ENCODE measurements at places on chromosomes 7 and 10.

DNA sequence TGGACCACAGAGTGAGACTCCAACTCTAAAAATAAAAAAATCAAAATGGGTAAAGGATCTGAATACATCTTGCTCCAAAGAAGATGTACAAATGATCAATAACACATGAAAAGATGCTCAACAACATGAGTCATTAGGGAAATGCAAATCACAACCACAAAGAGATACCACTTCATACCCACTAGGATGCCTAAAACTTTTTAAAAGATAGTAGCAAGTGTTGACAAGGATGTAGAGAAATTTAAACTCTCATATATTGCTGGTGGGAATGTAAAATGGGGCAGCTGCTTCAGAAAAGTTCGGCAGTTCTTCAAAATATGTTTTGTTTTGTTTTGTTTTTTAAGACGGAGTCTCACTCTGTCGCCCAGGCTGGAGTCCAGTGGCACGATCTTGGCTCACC is 45.7 kb upstream of the GTF2IRD1 start:
- DNase-seq = no peak

DNA sequence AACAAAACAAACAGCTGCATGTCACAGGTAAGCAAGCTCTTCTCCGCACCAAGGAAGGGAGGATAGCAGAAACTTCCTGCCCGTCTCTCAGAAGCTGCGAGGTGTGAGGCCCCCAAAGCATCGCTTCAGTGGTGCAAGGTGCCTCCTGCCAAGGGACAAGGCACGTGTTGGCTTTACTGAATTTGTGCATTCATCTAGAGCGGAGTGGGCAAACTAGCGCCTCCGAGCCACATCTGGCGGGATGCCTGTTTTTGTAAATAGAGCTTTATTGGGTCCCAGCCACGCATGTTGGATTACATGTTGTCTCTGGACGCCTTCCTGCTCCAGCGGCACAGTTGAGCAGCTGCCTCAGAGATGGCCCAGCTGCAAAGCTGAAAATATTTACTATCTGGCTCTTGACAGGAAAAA is 27.7 kb downstream of the PHYH start:
- peak; percentile 13 for DNase-seq

DNA sequence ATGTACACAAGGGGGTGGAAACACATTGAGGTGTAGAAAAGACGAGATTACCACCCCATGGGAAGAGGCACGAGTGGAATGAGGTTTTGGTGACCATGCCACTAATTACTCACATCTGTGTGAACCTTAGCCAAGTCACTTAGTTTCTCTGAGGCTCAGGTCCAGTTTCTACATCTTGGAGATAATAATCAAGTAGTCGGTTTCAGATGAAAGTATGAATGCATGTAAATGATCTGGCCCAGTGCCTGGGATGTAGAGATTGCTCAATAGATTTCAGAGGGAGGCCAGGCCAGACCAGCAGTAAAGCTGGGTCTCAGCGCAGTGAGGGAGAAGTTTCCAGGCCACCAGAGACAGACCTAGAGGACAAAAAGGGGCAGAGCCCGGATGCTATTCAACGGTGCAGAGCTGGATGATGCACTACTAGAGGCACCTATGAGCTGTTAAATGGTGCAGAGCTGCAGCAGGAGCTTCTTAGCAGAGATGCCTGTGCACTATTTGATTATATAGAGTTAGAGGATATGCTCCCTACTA is 725.1 kb downstream of the GRID1 start:
- DNase-seq = peak; percentile 35

DNA sequence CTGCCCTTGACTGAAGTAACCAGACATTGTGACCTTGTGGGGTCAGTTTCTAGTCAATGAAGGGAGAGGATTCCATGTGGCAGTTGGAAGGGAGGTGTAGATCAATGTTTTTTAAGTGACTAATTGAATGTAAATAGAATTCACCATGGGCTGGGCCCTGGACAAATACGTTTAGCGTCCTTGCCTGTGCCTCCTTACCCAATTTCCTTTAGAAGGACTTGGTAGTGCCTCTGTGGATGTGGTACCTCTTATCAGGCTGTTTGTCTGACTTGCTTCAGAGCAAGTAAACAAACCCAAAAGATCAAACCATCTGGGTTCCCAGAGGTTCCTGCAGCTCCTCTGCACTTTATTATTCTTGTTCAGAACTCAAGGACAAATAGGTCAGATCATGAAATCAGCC is 4.3 kb upstream of the KAT6B start:
- no peak for DNase-seq

DNA sequence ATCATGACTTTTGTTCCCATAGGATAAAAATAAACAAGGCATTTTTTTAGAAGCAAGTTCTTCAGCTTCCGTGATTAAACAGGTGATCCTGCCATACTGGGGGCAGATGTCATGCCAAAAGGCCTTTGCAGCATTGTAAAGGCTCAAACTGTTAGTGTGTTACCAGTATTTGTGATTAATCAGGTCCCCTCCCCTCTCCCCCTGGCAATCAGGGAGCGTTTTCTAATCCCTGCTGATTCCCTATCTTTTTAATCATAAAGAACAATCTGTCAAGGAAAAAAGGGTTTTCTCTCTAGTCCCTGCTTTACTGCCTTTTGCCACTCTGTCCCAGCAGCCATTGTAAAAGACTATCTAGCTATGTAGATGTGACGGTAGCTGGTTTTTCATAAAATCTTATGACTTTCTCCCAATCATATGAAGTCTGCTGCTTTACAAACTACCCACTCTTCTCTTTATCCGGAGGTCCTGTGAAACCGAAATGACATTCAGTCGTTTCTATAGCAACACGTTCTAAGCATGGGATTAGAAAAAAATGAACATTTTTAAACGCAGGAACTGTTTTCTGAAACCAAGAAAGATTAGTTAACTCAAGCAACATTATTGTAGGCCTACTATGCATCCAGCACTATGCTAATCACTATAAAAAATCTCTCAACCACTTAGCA is 210.9 kb downstream of the RNLS start:
- DNase-seq = no peak

- peak; percentile 78 for DNase-seq
Measured at GRCh38 chr10:131997366-131998049, 15.8 kb upstream of the BNIP3 start.

DNA sequence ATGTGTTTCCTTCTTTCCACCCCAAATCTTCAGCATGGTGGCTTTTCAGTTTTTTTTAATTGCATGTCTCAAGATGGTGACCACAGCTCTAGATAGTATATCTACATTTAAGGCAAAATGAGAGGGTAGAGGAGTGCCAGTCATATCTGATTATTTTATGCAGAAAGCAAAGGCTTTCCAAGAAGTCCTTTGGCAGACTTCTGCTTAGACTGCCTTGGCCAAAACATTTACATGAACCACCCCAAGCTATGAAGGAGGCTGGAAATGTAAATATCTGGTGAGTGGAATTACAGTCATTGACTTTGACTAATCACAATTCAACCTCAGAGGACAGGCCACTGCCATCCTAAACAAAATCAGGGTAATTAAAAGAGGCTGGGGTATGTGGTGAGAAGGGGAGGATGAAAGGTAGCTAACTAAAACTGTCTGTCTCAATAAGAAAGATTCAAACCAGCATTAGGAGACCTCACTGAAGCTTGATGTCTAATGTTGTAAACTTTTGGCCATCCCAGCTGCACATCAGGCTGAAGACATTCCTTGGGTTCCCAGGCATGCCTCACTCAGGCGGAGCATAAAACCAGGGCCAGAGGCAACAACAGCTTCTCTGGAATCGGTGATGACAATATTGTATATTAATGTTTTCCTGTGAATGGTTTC is 53.4 kb downstream of the PPP1R3C start:
- no peak for DNase-seq

GRCh38 chr7:108311446-108312168 is 144.6 kb downstream of the NRCAM start:
- peak; percentile 57 for DNase-seq

GRCh38 chr10:1546431-1547110 is 190.8 kb downstream of the ADARB2 start:
- DNase-seq = no peak

- no peak for DNase-seq
Measured at GRCh38 chr7:159140170-159140910, 4.3 kb downstream of the VIPR2 start.

DNA sequence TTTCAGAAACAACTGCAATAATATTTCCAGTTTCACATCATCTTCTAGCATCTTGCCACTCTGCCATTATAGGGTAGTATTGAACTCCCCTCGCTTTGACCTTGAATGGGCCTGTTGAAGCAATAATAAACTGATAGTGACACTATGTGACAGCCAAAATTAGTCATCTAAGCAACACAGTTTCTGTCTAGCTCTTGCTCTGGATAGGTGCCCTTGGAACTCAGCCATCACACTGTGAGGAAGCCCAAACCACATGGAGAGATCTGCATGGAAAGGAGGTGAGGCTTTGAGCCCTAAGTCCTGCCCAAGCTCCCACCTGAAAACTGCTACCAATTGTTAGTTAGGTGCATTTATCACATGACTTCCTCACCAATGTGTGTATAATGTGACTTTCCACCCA is 18.1 kb upstream of the KCND2 start:
- DNase-seq = no peak

DNA sequence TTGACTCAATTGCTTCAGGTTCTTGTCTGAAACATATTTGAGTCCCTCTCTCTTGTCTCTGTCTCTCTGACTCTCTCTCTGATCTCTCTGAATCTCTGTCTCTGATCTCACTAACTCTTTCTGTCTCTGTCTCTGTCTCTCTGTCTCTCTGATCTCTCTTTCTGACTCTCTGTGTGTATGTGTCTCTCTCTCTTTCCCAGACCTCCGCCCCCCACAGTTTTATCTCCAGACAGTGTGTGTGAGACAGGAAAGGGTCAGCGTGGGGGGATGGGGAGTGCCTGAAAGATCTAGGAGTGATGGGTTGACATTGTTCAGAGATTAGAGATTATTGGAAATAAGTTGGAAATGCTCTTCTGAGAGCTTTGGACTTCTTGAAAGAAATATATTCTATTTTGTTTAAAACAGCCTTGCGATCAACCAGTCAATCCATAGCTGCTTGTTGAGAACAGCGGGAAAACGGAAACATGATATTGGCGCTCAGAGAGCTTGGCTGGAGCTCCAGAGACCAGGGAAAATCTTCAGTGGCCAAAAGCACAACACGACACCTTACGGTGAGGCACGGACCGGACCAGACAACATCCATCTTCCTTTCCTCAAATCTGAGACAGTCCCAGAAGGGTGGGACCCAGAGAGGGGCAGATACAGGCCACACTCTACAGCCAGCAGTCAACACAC is 35.5 kb downstream of the CALML3 start:
- no peak for DNase-seq

GRCh38 chr7:31302356-31302755 is 38.2 kb downstream of the NEUROD6 start:
- DNase-seq = no peak

DNA sequence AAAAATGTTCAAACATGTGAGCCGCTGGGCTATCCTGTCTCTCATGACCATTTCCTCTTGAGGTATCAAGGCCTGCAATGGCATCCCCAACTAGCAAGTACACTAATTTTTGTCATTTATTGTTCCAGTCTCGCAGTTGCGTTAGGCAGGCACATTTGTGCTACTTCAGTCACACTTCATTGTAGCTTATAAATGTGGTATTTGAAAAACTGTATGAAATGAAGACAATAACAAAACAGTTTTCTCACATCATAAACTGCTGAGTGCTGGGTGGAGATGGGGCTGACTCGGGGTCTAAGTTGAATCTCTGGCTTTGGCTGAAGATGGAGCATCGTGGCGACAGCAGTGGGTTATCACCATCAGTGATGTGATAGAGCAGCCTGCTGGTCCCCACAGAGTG is 92.7 kb downstream of the FAM13C start:
- no peak for DNase-seq

GRCh38 chr10:61784354-61785133 is 117.0 kb upstream of the ARID5B start:
- no peak for DNase-seq

GRCh38 chr7:74240482-74240881 is 13.7 kb downstream of the RFC2 start:
- DNase-seq = no peak

- DNase-seq = peak; percentile 75
Measured at GRCh38 chr10:68327889-68328786, 3.7 kb upstream of the HNRNPH3 start.

GRCh38 chr10:58291538-58292174 is 22.7 kb downstream of the CISD1 start:
- DNase-seq = peak; percentile 67

DNA sequence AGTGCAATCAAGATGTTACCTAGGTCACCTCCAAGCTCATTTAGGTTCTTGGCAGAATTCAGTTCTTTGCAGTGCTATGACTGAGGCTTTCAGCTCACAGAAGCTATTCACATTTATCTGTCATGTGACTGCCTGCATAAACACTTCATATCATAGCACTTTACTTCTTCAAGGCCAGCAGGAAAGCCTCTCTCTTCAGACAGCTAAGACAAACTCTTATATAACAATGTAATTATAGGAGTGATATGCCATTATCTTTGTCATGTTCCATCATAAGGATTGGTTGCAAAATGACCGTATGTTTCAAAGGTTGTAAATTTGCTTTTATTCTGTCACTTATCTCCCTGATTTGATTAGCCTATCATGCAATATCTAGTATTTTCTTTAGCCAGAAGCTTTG is 78.8 kb upstream of the TMEM196 start:
- no peak for DNase-seq

DNA sequence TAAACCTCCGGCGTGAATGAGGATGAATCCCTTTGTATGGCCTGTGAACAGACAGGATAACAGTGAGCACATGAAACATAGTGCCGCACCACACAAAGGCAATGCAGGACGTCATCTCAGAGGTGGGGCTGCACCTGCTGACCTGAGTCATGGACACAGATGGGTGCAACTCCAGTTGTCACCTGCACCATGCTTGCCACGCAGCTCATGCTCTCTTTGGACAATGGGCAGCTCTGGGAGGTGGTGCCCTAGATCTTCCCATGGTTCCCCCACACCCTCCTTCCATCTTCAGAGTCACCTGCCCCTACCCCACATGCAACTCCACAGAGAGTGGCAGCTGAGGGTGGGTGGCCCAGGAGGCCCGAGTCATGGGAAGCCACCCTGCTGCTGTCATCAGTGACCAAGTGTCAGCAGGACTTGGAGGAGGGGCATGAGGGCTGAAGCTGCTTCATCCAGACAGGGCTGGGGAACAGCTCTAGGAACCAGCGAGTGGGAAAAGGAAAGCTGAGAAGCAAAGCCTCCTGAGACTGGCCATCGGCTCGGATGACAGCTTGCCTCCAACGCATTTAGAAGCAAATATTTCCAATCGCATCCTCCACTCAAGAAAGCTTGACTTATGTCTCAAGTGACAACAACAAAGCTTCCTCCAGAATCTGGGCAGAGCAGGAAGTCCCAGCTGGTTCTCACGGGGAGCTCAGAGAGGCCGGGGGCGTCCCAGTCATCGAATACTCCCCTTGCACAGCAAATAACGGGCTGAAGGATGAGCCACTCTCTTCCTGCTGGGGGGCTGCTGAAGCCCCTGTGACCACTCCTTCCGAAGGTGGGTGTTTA is 27.1 kb downstream of the VIPR2 start:
- DNase-seq = no peak

GRCh38 chr7:47335557-47336471 is 246.1 kb downstream of the TNS3 start:
- DNase-seq = no peak

GRCh38 chr7:326809-327232 is 36.9 kb downstream of the FOXL3 start:
- DNase-seq = no peak

Measured in astrocyte of the spinal cord (primary cell).